RPMI8226 (cell line): ENCODE measurements at places on chromosomes 11 and 22.

- no peak for DNase-seq
These were observed 39.5 kb upstream of the CHRNA10 start for GRCh38 chr11:3710485-3711259.

- DNase-seq = no peak
These were observed 18.4 kb downstream of the SULT4A1 start for GRCh38 chr22:43843783-43844530.

- DNase-seq = no peak
These were observed 58.4 kb downstream of the NTM start for GRCh38 chr11:131428853-131429252.

- DNase-seq = no peak
These were observed 60.0 kb downstream of the FAM181B start for GRCh38 chr11:82673631-82674030.

DNA sequence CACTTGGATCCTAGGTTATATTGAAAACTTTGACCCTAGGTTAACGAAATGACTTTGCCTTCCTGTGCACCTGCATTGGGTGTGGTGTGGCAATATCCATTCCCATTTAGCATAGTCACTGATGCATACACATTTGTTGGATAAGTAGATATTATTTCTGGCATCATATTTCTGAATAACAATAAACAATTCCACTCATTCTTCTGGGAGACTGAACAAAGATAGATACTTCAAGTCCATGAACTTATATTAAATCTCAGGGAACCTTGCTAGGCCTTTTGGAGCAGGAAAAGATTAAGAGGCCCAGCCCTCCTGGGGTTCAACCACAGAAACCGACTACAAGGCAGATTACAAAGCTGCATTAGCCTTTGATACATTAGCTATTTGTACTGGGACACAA lies 118.9 kb downstream of the MSANTD4 start:
- no peak for DNase-seq

GRCh38 chr11:79918846-79919245 lies 478.0 kb upstream of the TENM4 start:
- no peak for DNase-seq

DNA sequence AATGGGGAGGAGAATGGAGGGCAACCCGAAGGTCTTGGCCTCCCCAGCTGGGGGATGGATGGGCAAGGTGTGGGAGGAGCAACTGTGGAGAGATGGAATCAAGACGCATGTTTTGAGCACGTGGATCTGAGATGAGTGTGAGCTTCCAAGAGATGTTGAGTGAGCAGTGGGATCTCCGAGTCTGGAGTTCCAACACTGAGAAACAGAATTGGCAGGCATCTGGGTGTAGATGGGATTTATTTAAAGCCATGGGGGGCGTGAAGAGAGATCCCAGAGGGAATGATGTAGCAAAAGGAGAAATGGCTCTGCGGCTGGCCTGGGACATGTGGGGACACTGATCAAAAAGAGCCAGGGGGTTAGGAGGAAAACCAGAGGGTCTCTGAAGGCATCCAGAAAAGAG lies 95.6 kb downstream of the KIAA1671 start:
- DNase-seq = no peak

GRCh38 chr11:55942785-55943392 lies 6.7 kb upstream of the OR5I1 start:
- DNase-seq = peak; percentile 58

- no peak for DNase-seq
These were observed 64.3 kb downstream of the ETS1 start for GRCh38 chr11:128522943-128523518.

GRCh38 chr22:41048791-41049717 lies 43.3 kb upstream of the EP300 start:
- no peak for DNase-seq

- no peak for DNase-seq
These were observed 99.6 kb upstream of the SPON1 start for GRCh38 chr11:13862845-13863392.

GRCh38 chr11:15969281-15969680 lies 387.1 kb downstream of the SOX6 start:
- peak; percentile 61 for DNase-seq

GRCh38 chr11:65716302-65716701 lies 4.2 kb downstream of the KAT5 start:
- no peak for DNase-seq

DNA sequence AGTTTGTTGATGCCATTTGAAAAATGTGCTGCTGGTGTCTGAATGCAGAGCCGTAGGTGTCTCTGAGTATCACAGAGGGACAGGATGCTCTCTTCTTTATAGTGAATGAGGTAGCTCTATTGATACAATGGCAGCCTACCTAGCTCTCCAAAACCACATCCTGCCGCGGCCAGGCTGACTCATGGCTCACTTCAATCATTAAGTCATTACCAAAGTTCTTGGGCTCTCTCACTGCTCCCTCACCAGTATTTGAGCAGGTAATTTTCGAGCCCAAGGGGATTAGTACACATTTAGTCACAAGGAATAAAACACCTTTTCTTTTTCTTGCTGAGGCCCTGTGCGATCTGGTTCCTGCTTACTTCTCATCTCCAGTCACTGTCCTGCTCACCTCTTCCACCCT lies 509.0 kb upstream of the LARGE1 start:
- no peak for DNase-seq

DNA sequence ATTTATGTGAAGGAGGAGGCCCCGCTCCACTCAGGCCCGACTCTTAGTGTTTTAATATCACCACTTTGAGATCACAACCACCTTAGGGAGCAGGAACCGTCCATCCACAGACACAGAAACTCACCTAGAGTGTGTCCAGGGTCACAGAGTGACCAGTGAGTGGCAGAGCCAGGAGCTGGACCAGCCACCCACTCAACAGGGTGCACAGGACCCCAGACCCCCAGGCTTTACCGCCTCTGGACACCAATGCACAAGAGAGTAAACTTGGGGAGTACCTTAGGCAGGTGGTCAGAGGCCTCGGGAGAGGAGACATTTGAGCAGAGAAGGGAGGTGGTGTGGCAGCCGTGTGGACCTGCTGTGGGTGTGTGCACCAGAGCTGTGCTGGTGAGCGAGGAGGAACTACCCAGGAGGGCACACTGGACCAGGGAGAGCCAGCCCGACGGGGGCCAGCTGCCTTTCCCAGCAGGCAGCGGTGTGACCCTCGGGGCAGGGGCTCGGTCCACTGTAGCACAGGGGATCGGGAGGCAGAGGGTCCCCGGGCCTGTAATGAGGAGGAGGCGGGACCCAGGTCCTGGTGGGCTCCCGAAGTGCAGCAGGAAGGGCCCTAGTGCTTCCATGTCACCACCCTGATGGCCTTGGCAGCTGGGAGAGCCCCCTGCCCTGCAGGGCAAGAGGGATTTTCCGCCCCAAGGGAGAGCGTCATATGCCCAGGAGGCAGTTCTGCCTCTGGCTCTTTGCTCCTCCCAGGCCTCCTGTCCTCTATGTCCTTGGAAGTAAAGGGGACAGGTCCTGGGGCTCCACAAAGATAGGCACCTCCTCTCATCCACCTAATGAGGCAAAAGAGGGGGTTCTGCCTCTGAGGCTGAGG lies 7.5 kb upstream of the NLRP6 start:
- DNase-seq = no peak

- DNase-seq = no peak
These were observed 9.3 kb downstream of the PRCP start for GRCh38 chr11:82890936-82891335.

GRCh38 chr11:94749369-94749768 lies 18.8 kb upstream of the AMOTL1 start:
- DNase-seq = no peak

DNA sequence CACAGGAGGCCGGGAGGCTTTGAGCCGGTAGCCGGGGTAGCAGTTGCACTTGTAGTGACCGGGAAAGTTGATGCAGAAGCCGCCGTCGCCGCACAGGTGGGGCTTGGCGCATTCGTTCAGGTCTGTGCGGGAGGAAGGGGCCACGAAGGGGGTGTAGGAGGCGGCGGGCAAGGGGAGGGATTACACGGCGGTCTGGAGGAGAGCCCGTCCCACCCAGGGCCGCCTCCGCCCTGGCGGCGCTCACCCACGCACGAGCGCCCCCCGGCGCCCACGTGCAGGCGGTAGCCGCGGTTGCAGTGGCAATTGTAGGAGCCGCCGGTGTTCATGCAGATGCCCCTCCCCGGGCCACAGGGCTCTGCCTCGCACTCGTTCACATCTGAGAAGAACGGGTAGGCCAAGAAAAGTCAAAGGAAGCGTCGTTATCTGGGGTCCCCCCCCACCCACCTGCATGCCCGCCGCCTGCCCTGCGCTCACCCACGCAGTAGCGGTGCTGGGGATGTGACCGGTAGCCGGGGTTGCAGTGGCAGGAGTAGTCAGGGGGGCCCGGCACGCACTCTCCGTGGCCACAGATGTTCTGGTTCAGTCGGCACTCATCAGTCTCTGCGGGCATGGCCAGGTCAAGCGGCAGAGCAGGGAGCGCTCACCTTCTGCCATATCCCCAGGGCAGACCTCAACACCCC lies 10.6 kb downstream of the LTBP3 start:
- DNase-seq = no peak

DNA sequence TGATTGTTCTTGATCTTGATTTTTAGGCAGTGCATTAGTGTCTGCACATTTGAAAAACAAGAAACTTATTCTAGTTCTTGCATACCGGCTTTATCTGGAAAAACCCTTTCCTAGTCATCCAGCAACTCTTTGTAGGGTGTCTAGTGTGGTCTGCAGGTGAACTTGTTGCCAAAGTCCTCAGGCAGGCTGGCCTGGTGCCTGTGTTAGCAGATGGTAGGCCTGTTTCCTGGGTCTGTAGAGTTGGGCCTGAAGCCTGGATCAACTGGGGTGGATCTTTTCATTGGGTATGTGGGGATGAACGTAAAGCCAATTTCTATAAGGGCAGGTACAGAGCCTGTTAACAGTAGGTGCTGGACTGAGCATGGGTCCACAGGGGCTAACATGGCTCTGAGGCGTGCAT lies 5.6 kb upstream of the GLYATL1 start:
- no peak for DNase-seq

- no peak for DNase-seq
These were observed 734 bp downstream of the C11orf58 start for GRCh38 chr11:16738947-16739815.

- no peak for DNase-seq
These were observed 45.1 kb downstream of the CEP57 start for GRCh38 chr11:95835351-95835750.

GRCh38 chr11:128496692-128497060 lies 90.7 kb downstream of the ETS1 start:
- no peak for DNase-seq

DNA sequence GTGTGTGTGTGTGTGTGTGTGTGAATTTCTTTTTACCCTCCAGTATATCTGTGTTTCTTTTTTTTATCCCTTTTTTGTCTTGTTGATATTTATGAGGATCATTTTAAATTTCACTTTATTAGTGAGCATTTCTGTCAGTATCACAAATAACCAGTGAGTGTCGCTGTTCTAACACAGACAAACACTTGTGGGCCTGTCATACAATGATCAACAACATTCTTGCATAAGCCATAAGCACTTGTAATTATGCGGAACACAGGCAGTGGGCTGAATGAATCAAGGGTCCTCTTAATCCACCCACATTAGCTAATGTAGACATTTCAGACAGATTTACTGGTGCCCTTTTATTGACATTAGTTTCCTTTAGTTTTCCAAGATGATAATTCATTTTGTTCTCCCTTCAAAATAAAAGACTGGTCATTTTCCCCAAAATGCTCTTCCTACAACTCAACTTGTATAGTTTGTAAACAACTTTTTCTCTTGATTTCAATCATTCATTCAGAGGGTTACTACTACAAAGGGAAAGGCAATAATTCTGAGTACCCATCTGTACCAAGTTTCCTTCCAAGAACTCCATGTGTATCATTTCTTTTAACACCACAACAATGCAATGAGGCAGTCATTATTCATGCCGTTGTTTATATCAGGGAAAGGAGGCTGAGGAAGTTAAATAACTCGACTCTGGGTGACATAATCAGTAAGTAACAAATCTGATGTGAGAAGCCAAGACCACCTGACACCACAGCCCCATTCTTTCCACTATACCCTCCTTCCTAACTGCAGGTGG lies 34.5 kb upstream of the ANO3 start:
- peak; percentile 18 for DNase-seq

DNA sequence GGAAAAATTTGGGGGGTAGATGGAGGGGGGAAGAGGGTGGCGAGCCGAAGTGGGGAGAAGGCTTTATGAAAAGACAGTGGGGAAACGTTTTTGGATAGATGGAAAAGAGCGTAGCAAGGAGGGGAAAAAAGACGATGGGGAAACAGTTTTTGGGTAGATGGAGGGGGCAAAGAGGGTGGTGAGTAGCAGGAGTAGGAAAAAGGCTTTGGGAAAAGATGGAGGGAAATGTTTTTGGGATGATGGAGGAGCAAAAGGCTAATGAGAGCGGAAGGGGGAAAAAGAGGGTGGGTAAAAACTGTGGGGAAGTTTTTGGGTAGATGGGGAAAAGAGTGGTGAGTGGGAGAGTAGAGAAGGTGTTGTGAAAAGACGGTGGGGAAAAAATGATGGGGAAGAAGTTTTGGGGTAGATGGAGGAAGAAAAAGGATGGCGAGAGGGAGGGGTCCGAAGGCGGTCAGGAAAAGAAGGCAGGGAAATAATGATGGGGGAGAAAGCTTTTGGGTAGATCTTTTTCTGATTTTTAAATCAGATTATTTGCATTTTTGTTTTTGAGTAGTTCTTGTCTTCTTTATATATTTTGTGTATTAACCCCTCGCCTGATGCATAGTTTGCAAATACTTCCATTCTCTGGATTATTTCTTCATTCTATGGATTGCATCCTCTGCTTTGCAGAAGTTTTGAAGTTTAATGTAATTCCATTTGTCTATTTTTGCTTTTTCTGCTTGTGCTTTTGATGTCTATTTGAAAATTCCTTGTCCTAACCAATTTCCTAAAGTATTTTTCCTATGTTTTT lies 115.3 kb upstream of the SERPIND1 start:
- no peak for DNase-seq

GRCh38 chr11:58471892-58472291 lies 29.9 kb upstream of the OR5B12 start:
- no peak for DNase-seq

- no peak for DNase-seq
These were observed 59.6 kb upstream of the PPARA start for GRCh38 chr22:46090631-46091201.

DNA sequence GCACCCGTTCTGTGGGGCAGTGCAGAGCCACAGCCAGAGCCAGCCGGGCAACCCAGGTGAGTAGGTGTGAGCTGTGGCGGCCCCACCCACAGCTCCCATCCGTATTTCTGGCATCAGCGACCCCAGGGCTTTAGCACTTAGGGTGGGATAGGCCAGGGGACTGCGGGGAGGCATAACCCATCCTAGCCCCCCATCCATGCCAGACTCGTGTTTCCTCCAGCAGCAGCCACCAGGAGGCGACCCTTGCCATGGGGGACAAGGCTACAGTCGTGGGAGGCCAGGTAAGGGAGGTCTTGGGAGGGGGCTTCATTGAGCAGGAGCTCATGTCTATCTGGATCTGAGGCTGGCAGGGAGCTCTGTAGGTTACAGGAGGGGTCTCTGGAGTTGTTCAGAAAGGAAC lies 873 bp downstream of the OTOG start:
- no peak for DNase-seq
